ENCODE measurements at places on chromosomes 1 and 21.

DNA sequence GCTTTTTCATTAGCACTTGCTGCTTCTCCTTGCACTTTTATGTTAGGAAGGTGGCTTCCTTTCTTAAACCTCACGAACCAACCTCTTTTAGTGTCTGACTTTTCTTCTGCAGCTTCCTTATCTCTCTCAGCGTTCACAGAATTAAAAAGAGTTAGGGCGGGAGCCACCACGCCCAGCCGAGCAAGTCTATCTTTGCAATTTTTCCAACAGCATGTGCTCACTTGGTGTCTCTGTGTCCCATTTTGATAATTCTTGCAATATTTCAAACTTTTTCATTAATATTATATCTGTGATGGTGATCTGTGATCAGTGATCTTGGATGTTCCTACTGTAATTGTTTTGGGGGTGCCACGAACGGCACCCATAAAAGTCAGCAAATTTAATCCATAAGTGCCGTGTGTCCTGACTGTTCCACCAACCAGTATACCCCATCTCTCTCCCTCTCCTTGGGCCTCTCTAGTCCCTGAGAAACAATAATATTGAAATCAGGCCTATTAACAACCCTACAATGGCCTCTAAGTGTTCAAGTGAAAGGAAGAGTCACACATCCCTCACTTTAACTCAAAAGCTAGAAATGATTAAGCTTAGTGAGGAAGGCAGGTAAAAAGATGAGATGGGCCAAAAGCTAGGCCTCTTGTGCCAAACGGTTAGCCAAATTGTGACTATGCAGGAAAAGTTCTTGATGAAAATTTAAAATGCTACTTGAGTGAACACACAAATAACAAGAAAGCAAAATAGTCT, 15.9 kb upstream of the ITPKB start:
- no peak for DNase-seq

DNA sequence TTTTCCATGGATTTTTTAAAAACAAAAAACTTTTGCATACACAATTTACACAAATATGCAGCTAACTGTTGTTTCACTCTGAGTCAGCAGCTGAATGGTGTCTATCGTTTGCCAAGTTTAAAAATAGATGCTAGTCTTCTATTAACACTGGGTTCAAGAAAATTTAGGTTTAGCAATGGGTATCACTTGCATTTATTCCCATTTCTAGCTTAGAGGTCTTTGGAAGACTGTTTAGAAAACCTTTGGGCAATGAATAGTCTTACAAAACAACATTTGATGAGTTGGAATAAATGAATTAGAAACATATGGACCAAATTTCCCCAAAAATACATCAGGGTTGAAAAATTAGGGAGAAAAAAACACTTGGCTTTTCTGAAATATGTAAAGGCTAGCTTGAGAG, 165.8 kb downstream of the LYPLAL1 start:
- peak; percentile 64 for DNase-seq

DNA sequence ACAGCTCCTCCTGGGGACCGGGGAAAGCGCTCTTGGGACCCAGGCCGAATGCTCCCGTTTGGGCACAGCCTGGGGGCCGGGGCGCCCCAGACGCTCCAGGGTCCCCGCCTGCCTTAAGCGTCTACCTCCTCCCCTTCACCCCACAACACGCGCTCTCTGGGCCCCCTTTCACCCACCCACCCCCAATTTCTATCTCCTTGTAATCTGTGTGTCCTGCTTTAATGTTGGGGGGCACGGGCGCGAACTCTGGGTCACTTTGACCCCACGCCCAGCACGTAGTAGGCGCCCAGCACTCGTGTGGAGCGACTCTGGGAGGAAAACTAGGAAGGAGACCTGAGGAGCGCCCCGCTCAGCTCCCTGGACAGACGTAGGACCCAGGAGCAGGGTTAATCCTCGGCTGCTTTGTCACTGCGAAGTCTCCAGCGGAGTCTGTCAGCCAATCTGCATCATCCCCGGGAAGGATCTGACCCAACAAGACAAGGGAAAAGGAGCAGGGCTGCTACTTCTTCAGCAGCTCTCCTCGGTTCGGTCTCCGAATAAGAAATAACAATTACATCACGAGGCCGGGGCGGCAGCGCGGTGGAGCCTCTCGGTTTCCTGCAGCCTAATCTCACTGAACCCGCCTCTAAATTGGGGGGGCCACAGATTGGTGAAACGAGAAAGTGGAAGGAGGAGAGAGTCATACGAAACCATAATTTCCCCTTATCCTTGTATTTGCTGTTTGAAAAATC, 757 bp upstream of the NRIP1 start:
- DNase-seq: peak; percentile 92

DNA sequence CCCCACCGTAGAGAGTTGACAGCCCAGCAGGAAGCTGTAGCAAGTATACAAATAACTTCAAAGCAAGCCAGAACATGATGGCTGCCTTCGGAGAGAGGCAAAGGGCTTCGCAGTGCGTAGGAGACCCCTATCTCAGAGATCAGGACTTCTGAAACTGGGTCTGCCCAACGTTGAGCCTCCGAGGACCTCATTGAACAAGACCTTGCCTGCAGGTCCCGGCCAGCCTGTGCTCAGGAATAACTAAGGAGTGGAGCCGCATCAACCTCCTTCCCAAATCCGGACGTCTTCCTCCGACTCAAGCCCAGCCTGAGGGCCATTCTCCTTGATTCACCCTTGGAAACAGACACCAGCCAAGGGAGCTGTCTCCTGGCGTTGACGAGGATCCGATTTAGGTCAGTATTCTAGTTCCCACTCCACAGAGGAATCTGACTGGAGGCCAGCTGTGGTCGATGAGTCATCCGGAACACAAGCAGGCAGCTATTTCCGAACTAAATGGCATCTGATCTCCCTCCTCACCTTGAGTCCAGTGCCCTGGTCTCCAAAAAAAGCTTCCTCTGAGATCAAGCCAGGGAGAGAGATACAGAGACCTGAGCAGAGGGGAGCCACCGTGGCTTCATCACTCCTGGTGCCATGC, 166.5 kb upstream of the COA6 start:
- DNase-seq: peak; percentile 89

DNA sequence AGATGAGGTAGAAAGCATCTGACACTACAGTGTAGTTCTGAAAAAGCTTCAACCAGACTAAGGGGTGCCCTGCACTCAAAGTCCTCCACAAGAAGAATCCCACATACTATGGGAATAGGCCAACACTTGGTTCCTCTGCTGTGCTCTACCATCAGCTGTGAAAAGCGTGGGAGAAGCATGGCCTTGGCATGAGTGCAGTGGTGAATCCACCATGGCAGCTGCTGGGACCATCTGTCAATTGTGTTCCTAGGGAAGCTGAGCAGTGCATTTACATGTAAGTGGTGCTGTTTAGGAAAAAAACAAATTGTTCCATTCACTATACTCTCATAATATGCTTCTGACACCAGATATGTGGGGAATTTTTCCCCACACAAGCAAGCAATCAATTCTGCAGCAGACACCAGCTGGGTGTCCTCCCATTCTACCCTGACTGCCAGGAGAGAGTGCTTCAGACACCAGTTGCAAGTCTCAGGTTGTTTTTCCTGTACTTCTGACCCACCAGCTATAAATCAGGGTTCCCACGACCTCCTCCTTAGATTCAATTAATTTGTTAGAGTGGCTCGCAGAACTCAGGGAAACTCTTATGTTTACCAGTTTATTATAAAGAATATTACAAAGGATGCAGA, 230.8 kb upstream of the CHRM3 start:
- DNase-seq: no peak

- DNase-seq: no peak
These were observed 9.5 kb downstream of the SLC45A3 start for GRCh38 chr1:205670611-205671430.

DNA sequence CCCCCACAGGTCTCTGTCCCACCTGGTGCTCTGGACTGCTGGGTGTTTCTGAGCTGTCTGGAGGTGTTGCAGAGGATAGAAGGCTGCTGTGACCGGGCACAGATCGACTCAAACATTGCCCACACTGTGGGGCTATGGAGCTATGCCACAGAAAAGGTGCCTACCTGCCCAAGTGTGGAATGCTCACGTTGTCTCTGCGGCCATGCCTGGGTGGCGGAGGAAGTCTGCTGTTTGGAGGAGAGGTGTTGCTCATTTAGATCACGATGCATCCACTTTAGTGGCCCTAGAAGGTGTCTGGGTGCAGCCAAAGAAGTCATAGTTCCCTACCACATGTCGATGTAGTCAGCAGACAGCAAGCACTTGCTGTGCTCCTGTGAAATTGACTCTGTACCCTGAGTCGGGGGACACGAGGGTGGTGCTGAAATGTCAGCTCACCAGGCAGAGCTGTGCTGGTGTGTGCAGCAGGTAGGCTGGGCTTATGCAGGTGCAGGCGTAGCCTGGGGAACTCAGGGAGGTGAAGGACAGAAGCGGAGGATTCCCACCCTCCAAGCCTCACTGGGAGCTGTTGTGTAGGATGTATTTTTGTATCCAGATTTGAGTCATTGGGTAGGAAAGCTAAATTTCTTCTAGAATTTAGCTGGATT, 32.8 kb upstream of the PWP2 start:
- no peak for DNase-seq

- DNase-seq: peak; percentile 79
These were observed 2.2 kb upstream of the ARHGAP30 start for GRCh38 chr1:161071886-161072371.

DNA sequence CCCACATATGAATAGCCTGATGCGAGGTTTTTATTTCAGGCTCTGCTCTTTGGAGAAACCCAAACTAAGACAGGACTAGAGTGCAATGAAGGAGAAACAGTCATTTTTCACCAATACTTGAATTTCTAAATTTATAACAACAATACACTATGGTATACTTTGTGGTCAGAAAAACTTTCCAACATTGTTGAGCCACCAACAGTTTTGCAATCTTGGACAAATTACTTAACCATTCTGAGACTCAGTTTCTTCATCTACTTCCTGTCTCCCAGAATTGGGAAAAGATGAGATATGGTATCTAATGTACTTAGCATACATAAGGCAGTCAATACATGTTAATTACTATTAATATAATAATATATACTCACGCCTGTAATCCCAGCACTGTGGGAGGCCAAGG, 519.8 kb upstream of the PLXNA2 start:
- no peak for DNase-seq

DNA sequence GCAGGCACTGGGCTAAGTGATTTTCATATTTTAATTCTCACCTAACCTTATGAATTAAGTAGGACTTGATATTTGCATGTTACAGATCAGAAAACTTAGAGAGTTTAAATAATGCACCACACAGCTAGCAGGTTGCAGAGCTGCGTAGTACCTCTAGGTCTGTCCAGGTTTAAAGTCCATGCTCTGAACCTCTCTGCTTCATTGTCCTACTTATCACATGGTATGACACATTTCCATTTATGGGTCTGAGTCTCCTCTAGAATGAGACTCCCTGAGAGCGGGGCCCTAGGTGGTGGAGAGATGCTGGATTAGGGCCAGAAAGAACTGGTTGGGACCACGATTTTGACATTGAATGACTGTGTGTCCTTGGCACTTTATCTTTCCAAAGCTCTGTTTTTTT, 102.5 kb upstream of the USP24 start:
- no peak for DNase-seq

DNA sequence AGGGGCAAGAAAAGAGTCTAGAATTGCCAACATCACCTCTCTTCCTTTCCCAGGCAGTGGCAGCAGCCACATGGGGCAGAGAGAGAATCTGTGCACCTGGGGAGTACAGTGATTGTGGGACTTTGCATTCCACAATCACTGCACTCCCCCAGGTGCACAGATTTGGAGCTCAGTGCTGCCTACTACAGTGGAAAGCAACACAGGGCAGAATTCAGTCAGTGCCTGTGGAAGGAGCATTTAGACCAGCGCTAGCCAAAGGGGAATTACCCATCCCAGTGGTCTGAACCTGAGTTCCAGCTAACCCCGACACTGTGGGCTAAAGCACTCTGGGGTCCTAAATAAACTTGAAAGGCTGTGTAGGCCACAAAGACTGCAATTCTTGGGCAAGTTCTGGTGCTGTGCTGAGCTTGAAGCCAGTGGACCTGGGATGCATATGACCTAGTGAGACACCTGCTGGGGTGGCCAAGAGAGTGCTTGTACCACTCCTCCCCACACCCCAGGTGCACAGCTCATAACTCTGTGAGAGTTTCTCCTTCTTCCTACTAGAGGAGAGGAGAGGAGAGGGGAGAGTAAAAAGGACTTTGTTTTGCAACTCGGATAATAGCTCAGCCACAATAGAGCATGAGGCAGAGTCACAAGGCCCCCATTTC, 50.3 kb downstream of the NUP210L start:
- no peak for DNase-seq

- DNase-seq: no peak
These were observed 3.9 kb downstream of the SYPL2 start for GRCh38 chr1:109470245-109470644.

- no peak for DNase-seq
These were observed 178.4 kb downstream of the PSMG1 start for GRCh38 chr21:39004634-39005501.

- no peak for DNase-seq
These were observed 21.0 kb downstream of the NKAIN1 start for GRCh38 chr1:31218705-31219104.

- no peak for DNase-seq
These were observed 498.9 kb downstream of the TTLL7 start for GRCh38 chr1:83499998-83500397.

DNA sequence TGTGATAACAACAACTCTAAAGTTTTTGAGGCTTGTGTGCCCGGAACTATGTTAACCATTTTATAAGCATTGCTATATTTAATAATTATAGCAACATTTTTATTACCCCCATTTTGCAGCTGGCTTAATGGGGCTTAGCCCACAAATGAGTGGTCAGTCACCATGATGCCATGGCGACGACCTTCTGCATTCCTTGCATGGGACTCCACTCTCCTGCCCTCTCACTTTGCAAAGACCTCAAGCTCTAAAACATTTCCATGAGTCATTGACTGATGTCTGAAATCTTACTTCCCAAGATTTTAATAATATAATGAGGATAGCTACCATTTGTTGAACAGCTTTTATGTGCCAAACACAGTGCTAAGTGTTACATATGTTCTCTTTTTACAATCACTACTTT, 15.4 kb downstream of the NGF start:
- peak; percentile 60 for DNase-seq

GRCh38 chr1:110634086-110634454, 27.9 kb upstream of the KCNA2 start:
- no peak for DNase-seq

GRCh38 chr1:209202830-209203532, 380.5 kb upstream of the CAMK1G start:
- peak; percentile 60 for DNase-seq

DNA sequence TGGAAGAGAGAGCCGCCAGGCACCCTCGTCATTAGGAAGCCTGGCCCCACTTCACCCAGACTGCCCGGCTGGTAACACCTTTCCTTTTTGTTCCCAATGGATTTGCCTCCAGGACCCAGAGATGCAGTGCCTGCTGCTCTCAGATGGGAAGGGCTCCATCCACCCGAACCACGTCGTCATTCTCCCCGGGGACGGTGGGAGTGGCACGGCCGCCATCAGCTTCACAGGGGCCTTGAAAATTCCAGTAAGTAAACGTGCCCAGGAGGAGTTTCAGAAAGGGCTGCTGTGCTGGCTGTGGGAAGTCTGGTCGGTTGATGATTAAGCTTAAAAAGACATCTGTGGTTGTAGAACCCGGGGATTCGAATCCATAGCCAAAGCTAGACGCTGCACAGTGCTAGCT, 45.2 kb downstream of the SLC37A1 start:
- no peak for DNase-seq

GRCh38 chr1:162388615-162389014, 7.1 kb downstream of the C1orf226 start:
- DNase-seq: no peak

- DNase-seq: no peak
These were observed 101.1 kb upstream of the JUN start for GRCh38 chr1:58884706-58885661.

GRCh38 chr1:3003941-3004270, 17.4 kb upstream of the ACTRT2 start:
- DNase-seq: no peak
